ENCODE measurements at places on chromosomes 5 and 9.

- DNase-seq = no peak
These were observed 41.2 kb downstream of the EXD3 start for GRCh38 chr9:137381501-137382443.

GRCh38 chr9:89405826-89406225 lies 87.5 kb downstream of the SECISBP2 start:
- no peak for DNase-seq

DNA sequence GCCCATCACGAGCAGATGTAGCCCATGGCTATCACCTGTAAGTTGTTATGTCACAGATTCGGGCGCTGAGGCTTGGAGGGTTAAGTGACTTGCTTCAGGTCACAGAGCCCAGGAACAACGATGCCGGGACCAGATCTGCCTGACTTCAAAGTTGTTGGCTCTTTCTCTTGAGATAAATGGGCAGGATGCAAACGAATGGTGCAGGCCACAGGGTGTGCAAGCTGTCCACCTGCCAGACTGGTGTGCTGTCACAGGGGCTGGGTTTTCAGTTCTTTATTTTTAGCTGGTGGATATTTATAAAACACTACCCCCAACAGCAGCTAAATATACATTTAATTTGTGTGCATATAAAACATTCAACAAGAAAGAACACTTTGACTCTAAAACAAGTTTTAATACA lies 17.7 kb upstream of the PHYKPL start:
- DNase-seq = no peak

GRCh38 chr5:73299665-73300336 lies 126.8 kb downstream of the TMEM174 start:
- no peak for DNase-seq

- DNase-seq = no peak
These were observed 29.6 kb upstream of the UGCG start for GRCh38 chr9:111866976-111867375.

DNA sequence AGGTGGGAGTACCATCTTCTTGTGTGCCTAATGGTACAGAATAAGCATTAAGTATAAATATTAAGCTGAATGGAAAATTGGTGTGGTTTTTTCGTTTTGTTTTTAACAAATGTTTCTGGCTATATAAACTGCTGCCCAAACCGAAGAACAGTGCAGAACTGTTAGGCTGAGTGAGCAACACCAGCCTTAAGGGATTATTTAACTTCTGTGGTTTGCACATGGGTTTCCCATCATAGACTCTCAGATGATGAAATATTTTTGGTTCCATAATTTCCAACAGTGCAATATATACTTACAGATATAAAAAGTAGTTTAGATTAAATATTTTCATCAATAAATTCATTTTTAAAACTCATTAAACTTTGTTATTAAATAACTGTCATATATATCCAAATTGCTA lies 16.4 kb downstream of the C5orf63 start:
- DNase-seq = no peak

- no peak for DNase-seq
These were observed 181.3 kb upstream of the DMRT1 start for GRCh38 chr9:660227-660626.

- DNase-seq = peak; percentile 82
These were observed 576 bp downstream of the KIAA1958 start for GRCh38 chr9:112487008-112487798.

GRCh38 chr5:10110228-10110627 lies 139.5 kb downstream of the ATPSCKMT start:
- no peak for DNase-seq

DNA sequence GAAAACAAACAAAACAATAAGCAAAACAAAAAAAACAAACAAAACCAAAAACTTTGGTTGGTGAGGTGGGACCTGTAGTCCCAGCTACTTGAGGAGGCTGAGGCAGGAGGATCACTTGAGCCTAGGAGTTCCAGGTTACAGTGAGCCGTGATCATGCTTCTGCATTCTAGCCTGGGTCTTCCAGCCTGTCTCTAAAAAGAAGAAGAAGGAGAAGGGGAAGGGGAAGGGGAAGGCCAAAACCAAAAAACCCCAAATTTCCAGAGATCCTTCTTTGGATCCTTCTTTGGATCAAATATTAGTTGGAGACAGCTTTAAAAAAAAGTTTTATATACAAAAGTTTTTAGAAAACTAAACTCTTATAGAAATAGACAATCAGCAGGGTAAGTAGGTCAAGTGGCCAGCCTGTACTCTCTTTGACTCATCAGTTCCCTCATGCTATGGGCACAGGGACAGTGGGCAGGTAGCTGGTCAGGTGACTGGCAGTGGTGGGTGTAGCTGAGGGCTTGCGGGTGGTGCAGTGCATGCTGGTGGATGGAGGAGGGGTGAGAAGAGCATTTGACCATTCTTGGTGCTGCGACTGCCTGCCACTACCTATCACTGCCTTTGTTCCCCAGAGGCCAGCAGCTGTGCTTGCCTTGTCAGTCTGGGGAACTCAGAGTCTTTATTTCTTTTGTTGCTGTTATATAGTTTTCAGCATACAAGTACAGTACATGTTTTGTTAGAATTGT lies 12.6 kb downstream of the RCL1 start:
- DNase-seq = no peak

DNA sequence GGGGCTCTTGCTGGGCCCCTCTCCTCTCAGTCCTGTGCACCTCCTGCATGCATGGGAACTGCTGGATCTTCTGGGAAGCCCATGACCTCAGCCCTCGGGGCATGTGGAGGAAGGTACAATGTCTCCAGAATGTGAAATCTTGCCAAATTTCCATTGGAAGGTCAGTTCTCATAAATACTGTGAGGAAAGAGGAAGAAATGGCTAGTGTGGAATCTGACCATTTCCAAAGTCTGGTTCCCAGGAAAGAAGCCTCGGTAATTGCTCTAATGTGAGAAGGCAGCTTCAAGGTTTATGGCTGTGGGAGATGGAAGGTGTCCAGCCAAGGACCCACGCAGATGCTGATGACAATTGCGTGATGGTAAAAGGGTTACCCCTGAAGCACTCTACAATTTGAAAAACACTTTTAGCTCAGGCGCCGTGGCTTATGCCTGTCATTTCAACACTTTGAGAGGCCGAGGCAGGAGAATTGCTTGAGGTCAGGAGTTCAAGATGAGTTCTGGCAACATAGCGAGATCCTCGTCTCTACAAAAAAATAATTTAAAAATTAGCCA lies 8.1 kb upstream of the IL17B start:
- no peak for DNase-seq

GRCh38 chr5:4777435-4777834 lies 362.7 kb upstream of the ADAMTS16 start:
- DNase-seq = no peak

DNA sequence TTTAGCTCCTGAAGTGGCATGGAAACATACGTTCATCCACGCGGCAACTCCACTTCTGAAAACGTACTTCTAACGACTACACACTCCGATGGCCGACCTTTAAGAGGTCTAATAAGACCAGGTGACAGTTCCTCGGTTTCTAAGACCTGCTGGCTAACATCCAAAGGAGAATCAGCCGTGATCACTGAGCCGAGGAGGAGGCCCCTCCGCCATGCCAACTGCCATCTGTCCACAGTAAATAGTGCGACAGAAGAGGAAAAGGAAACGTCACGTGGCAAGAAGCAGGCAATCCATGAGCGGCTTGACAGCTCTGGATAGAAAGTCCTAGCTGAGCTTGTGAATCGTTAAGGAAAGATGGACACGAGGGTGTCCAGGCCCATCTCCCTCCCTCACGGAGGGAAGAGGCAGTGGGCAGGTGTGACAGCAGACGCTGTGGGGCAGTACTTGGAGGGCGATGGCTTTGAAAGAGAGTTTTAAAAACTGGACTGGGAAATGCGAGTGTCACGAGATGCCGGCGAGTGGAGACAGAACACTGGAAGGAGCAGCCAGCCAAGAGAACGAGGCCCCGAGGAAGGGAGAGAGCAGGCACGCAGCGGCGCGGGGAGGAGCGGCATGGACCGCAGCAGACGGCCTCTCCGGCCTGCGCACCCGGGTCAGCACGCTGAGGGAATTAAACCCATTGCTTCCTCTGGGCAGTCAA lies 66.7 kb upstream of the TBC1D9B start:
- no peak for DNase-seq

- no peak for DNase-seq
These were observed 26.8 kb upstream of the DUSP1 start for GRCh38 chr5:172797771-172798191.

- DNase-seq = no peak
These were observed 61.7 kb upstream of the TAF11L2 start for GRCh38 chr5:17436350-17436749.

DNA sequence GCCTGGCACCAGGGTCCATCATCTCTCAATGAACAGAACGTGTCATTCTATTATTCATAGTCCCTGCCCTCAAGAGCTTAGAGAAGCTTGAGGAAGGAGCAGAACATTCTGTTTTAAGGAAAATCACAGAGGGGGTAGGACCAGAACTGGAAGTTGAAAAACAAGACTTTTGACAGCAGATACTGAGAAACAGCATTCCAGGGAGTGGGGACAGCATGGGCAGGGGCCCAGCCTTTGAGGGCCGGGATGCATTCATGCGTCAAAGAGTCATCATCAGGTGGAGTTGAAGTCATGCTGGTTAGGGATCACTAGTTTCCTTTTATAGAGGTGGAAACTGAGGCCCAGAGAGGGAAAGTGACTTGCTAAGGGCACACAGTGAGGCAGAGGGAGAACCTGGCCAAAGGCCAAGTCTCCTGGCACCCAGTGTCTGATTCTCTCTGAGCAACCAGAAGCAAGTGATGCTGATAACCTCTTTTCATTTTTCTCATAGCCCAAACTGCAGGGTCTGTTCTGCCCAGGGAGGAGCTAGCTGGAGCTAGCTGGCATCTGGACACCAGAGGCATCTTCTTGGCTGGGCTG lies 41.5 kb upstream of the STXBP1 start:
- DNase-seq = no peak

GRCh38 chr5:137113161-137113560 lies 386.0 kb downstream of the SPOCK1 start:
- DNase-seq = no peak

DNA sequence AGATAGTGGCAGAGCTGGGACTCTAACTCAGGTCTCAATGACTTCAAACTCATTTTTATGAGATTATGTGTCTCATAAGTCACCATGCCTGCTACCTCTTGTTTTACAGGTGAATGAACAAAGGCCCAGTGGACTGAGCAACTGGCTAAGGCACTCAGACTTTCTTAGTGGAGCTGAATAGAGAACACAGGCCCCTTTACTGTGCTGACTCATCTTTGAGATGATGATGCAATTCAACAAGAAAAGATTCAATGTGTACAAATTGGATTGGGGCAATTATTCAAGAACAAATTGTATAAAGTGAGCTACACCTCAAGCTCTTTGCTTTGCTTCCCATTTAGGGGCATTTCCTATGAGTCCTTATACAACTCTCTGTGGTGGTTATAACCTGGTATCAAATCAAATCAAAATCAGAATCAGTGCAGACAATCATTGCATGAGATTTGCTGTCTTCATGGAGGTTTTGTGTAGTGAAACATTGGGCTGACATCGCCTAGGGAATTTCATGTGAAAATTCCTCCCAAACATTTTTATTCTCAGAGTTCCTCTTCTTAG lies 84.3 kb upstream of the PPP2R2B start:
- no peak for DNase-seq

GRCh38 chr5:119290161-119290569 lies 65.7 kb upstream of the TNFAIP8 start:
- DNase-seq = peak; percentile 8

DNA sequence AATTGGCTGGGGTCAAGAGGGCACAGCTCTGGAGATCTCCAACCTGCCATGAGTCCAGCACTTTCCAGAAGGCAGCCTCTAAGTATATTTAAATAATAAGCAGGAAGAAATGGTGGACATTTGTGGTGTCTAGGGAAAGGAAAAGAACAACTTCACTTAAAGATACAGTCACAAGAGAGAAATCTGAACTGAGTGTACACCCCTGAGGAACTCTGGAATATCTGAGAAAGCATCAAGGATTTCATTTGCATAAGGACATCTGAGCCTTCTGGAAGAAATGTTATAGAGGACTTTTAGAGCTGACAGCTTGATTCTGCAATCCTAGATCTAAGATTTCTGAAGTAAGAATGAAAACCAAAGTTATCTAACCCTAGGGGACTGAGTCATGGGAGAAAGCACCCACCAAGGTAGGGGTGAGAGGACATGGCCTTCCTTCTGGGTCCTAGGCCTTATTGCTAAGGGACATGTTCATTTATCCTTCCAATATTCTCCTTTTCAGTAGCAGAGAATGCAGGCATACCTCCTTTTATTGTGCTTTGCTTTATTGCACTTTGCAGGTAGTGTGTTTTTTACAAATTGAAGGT lies 253.4 kb upstream of the SLC24A2 start:
- DNase-seq = no peak

DNA sequence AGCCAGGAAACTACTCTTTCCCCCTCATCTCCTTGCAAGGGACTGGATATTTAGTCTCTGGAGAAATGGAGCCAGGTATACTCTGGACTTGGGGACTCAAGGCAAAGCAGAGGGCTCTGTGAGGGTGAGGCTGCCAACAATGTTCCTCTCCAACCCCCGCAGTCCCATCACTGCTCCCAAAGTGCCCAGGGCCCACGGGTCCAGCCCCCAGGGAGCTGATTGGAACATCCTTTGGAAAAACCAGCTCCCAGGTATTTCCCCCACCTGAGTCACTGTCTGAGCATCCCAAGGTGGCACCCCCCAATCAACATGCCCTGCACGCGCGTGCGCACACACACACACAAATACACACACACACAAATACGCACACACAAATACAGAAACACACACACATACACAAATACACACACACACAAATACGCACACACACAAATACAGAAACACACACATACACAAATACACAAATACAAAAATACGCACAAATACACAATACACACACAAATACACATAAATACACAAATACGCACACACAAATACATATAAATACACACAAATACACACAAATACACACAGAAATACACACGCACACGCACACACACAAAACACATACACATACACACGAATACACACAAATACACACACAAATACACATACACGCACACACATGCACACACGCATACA lies 137.4 kb downstream of the DAB2IP start:
- no peak for DNase-seq

DNA sequence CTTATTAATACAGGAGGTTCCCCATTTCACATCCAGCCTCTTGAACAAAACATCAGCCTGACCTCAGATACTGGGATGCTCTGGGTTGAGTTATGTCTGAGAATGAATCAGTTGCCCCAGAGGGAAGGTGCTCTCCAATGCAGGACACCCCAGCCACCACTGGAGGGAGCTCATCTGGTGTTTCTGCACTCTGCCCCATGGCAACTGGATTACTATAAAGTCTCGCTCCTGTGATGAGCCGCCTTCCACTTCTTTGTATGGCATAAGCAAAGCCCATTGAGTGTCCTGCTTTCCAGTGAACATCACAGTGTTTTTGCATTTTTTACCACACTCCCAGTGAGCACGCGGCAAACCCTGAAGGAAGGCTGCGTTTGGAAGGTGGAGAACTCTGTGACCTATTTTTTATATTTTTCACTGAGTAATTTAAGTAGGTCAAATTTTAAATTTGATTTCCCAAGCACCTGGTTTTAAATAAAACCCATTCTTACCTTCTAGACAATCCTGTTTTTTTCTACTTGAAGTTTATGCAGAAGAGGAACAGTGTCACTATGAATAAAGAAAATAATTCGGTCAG lies 176.9 kb upstream of the WWC1 start:
- DNase-seq = peak; percentile 33
